Liver (tissue), 10 donors: ENCODE measurements at places on chromosomes 11 and 22. TPM values are rescaled to one million over a fixed set of nuclear protein-coding genes. Genes with fewer than 3 reads are reported as not detected.

- no peak for DNase-seq
Measured at GRCh38 chr11:126122863-126123262, 60.2 kb upstream of the CDON start.

- DNase-seq: no peak
Measured at GRCh38 chr11:57942808-57943207, 80.9 kb upstream of the OR9Q1 start.

DNA sequence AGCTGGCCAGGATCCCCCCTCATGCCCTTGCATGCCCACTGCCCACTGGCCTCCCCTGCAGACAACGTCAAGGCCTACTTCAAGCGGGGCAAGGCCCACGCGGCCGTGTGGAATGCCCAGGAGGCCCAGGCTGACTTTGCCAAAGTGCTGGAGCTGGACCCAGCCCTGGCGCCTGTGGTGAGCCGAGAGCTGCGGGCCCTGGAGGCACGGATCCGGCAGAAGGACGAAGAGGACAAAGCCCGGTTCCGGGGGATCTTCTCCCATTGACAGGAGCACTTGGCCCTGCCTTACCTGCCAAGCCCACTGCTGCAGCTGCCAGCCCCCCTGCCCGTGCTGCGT, 7.9 kb downstream of the AIP start:
- no peak for DNase-seq

DNA sequence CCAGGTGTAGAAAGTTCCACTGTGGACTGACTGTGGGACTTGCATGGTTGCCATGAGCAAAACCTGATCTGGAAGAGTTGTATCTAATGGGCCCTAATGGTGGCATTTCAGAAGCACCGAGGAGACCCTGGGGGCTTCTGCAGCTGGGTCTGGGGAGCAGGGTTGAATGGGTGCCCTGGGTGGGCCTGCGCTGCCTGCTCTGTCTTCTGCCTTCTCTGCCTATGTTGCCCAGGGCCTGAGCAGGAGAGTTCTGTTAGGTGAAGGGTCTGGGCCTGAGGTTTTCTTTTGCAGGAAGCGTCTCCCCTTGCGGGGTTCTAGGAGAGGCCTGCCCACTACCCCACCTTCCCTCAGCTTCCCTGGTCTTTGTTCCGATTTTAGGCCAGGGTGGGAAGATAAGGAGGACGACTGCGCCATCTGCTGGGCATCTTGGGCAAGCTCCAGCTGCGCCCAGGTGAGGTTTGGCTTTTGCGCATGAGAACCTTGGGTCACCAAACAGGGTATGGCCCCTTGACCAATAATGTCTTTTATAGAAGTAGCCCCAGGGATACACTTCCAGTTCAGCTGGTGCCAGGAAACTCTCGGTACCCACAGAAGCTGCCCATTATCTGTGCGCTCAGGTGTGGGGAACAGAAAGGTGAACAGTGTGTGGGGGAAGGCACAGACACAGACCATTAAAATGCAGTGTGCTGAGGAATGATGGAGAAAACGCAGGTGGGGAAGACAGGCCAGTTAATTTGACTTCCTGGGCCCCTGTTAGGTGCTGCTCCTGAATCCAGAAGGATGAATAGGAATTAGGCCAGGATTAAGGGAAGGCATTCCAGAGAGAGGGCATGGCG, 23.2 kb downstream of the COMMD9 start:
- DNase-seq: peak; percentile 70

- DNase-seq: no peak
Measured at GRCh38 chr22:35560824-35561223, 20.2 kb downstream of the RASD2 start.

GRCh38 chr11:104043678-104044239, 7.3 kb downstream of the DDI1 start:
- DNase-seq: no peak

- no peak for DNase-seq
Measured at GRCh38 chr11:122897606-122898210, 15.1 kb downstream of the JHY start.

DNA sequence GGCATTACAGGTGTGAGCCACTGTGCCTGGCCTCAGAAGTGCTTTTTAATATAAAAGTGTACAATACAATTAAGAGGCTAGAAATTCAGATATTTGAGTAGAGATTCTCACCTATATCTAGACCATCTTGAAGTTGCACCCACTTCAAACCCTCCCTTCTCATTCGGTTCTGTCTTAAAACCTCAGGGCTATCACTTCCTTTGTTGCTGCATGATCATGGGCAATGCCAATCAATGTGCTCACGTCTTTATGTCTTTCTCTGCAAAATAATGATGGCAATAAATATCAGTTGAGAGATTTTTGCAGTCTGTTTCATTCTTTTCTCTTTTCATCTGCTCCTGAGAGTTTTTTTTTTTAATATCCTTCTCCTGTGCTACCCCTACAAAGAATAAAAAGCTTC, 9.3 kb upstream of the NUP160 start:
- DNase-seq: no peak

GRCh38 chr22:49996518-49997250, 15.9 kb downstream of the IL17REL start:
- DNase-seq: no peak

DNA sequence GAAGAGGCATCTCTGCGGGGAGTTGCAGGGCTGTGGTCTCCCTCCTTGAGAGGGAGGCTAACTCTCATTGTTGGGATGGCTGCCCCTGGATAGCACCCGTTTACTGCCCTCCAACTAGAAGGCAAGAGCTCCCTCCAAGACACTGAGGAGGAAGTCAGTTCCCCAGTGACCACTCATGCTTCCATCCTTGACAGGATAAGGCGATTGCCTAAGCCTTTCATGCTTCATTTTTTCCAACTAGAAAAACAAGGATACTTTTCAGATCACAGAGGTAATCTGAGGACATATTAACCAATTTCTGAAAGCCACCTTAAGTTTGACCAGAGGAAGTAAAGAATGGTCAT, 186.6 kb downstream of the MAML2 start:
- DNase-seq: no peak

GRCh38 chr11:57422669-57423068, 4.3 kb downstream of the SLC43A3 start:
- no peak for DNase-seq

GRCh38 chr11:86790195-86790725, 10.1 kb upstream of the PRSS23 start:
- no peak for DNase-seq

- no peak for DNase-seq
Measured at GRCh38 chr22:29604076-29604360, 585 bp downstream of the NF2 start.

DNA sequence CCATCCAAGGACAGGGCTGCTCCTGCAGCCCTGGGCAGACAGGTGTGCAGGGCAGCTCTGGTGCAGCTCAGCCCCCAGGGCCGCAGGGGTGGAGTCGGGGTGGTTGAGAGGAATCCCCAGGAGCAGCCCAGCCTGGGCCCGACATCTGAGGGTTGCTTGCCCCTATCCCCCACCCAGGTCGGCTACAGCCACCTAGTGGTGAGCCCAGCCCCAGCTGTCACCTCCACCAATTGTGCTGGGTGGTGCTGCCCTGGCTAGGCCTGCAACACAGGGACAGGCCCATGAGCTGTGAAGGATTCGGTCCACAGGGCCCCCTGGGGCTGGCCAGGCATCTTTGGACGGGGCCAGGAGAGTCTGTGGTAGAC, 29.6 kb downstream of the RTN4R start:
- peak; percentile 52 for DNase-seq

DNA sequence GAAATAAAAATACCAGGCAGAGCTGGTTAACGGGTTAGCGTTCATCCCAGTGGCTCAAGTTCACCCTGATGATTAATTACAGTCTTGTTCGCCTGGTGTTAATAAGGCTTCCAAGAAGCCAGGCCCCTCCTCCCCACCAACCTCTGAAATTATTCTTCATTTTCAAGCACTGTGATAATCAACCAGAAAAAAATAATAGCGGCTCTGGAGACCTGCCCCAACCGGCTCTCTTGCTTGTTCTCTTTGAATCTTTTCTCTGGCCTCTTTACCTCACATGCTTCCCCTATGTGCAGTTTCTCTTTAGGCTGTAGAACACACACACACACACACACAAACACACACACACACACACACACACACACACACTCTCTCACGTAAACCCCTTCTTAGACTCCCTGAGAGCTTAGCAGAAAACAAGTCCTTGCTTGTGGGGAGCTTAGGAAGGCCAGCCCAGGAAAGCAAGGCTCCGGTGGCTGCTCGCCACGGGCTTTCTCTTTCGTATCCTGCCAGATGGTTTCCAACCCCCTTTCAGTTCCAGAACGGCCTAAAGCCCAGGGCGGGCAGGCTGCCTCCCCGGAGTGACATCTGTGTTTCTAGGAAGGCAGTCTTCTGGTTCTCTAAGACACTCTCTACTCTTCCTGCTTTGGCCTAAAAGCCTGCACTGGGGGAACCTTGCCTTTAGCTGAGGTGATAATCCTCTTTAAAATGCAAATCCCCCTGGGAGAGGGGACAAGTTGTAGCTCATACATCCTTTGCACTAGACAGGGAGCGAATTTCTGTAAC, 106.4 kb upstream of the SESN3 start:
- no peak for DNase-seq

DNA sequence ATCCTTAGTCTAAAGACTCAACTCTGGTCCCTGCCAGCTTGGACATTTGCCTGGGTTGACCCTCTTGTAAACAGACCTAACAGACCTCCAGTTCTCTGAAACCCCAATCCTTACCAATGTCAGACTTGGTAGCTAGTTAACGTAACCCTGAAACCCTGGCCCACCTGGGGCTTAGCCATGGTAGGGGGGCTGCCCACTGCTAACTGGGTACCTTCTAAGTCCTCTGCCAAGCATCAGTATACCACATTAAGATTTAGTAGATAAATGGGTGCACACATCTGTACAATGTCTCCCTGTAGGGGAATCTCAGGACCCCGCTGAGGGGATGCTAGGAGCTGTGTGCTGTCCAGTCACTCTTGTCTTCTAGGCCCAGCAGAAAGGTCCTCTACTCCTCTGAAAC, 29.9 kb upstream of the TH start:
- no peak for DNase-seq

GRCh38 chr22:44815099-44816070, 63.0 kb downstream of the ARHGAP8 start:
- DNase-seq: no peak

DNA sequence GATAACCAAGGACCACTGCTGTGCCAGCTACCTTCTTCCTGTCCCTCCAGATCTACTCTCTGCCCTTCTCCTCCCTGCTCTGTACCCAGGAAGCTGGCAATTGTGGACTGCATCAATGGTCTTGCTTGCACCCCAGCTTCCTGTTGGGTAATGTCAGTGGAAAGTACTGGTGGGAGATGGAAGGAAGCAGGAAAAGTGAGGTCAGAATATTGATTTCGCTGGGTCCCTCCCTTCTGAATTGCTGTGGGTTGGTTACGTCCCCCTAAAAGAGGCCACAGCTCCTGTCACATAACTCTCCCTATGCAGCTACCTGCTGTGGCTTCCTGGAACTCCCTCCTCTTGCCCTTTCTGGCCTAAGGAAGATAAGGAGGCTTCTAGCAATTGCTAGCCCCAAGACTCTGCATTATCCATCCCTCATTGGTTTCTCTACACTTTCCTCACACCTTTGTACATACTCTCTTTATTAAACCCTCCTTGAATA, 81.2 kb downstream of the RASSF10 start:
- no peak for DNase-seq

DNA sequence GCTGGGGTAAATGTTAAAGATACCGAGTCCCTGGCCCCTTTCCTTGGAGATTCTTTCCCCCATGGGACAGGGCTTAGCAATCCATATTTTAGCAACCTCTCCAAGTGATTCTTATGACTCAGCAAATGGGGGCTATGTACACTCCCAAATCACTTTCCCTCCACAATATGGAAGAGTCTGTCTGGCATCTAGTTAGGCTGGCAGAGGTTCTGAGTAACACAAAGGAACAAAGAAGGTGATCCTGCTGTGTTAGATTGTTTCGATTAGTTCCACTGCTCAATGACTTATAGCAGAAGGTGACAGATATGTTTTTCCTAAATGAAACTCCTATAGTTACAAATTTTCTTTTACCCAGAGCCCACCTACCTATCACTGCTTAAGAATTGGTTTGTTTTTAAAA, 154.0 kb upstream of the SYT13 start:
- DNase-seq: no peak

DNA sequence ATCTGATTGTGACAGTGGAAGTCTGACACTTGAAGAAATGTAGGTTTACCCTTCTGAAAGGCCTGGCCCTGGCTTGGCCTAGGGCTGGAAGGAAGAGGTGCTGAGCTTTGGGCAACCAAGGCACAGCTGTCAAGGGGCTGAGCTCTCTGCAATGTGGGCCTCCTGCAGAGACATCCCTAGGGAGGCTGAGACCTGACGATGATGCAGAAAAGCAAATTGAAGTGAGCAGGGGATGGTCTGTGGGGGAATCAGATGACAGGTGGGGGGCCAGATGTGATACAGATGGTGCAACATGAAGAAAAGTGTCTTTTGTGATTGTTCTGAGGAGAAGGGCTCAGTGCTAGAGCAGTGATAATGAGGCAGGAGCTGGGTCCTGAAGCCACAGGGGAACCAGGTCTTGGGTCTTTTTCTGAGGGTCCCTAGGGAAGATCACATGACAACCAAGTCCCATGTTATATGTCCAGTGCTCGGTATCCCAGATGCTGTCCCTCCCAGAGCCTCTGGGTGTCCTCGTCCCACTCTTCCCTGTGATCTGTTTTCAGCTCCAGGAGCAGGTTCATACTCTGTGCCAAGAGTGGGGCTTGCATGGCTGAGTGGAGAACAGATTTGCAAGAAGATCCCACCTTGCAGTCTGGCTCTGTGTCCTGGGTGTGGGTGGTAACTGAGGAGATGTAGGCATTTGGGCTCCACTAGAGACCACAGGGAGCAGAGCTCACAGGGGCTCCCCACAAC, 79.9 kb upstream of the VPREB1 start:
- DNase-seq: no peak

GRCh38 chr11:131661132-131661531, 290.7 kb downstream of the NTM start:
- DNase-seq: no peak

GRCh38 chr11:110513846-110514437, 84.2 kb downstream of the FDX1 start:
- no peak for DNase-seq

DNA sequence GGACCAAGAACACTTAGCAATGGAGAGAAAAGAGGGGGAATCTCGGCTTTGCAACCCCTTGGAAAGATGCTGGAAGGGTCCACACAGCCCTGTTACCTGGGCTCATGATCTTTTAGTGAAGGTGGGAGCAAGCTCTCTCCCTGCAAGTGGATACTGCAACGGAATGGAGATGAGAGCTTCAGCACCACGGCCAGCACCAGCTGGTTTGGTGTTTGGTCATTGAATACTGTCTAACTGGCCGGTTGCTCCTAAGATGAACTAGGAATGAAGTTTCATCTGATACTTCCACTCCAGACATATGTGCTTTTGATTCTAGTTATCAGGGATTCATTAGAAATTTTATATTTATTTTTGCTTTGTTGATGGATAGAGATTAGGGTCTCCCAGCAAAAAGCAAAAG, 16.3 kb downstream of the HTR3A start:
- DNase-seq: peak; percentile 46

GRCh38 chr22:38069372-38070249, 12.4 kb downstream of the PICK1 start:
- no peak for DNase-seq

TUB gene
- total RNA-seq: 1.3 TPM

OR5P2 gene
- not detected for total RNA-seq

OR8B12 gene
- total RNA-seq: not detected

OR51A7 gene
- total RNA-seq: not detected

BEST1 gene
- 1.3 TPM for total RNA-seq

B3GAT1 gene
- total RNA-seq: not detected

HEPHL1 gene
- not detected for total RNA-seq

P2RX3 gene
- total RNA-seq: 0.28 TPM

RCN1 gene
- total RNA-seq: 52.0 TPM

OR9Q2 gene
- not detected for total RNA-seq

CATSPER1 gene
- 0.17 TPM for total RNA-seq

PELI3 gene
- total RNA-seq: 1.9 TPM

APOA5 gene
- 7.3 TPM for total RNA-seq

HPX gene
- total RNA-seq: 9,224 TPM

UQCC3 gene
- 2.9 TPM for total RNA-seq

TIGD3 gene
- total RNA-seq: 0.33 TPM
